Left renal pelvis (tissue), 4 donors: ENCODE measurements at places on chromosomes 1 and 21. TPM values are rescaled to one million over a fixed set of nuclear protein-coding genes. Genes with fewer than 3 reads are reported as not detected.

Gene RNF186
- 0.29 TPM for polyA plus RNA-seq

Gene NBL1
- 95.3 TPM for polyA plus RNA-seq

Gene C1orf174
- 31.1 TPM for polyA plus RNA-seq

Gene UBE2U
- not detected for polyA plus RNA-seq

Gene NBPF26
- polyA plus RNA-seq, result 3.9 TPM

Gene LRRC3
- polyA plus RNA-seq, result 6.6 TPM

Gene RORC
- polyA plus RNA-seq, result 0.26 TPM

Gene UQCRHL
- 0.89 TPM for polyA plus RNA-seq

Gene F13B
- not detected for polyA plus RNA-seq

Gene PHACTR4
- 50.3 TPM for polyA plus RNA-seq

Gene LRRN2
- polyA plus RNA-seq, result 11.1 TPM

Gene GSTM3
- polyA plus RNA-seq, result 269 TPM

Gene PRMT2
- 127 TPM for polyA plus RNA-seq

Gene CELA2B
- 0.79 TPM for polyA plus RNA-seq

Gene TCEA3
- 11.2 TPM for polyA plus RNA-seq

Gene C1orf21
- polyA plus RNA-seq, result 40.4 TPM

Gene AQP10
- not detected for polyA plus RNA-seq

Gene BEND5
- polyA plus RNA-seq, result 29.7 TPM

Gene SEMA4A
- polyA plus RNA-seq, result 21.6 TPM

Gene VCAM1
- 96.5 TPM for polyA plus RNA-seq

Gene GATAD2B
- polyA plus RNA-seq, result 31.5 TPM

Gene BTBD19
- polyA plus RNA-seq, result 12.5 TPM

Gene RHOU
- 21.4 TPM for polyA plus RNA-seq

Gene SH2D1B
- polyA plus RNA-seq, result 0.19 TPM

Gene KIF14
- 6.7 TPM for polyA plus RNA-seq

Gene DMRTA2
- polyA plus RNA-seq, result not detected

Gene TRIM58
- 1.4 TPM for polyA plus RNA-seq

Gene CLCA4
- 0.13 TPM for polyA plus RNA-seq

Gene CNIH3
- polyA plus RNA-seq, result 11.2 TPM

Gene BCL10
- polyA plus RNA-seq, result 23.8 TPM

Gene RAB25
- polyA plus RNA-seq, result 1.7 TPM

Gene PAQR7
- polyA plus RNA-seq, result 25.4 TPM

Gene SMCP
- polyA plus RNA-seq, result not detected

Gene CYP4A11
- 20.8 TPM for polyA plus RNA-seq

Gene SPOCD1
- polyA plus RNA-seq, result 0.35 TPM
